ENCODE measurements at places on chromosomes 3 and 15.

GRCh38 chr15:101523560-101523940 lies 34.0 kb upstream of the PCSK6 start:
- DNase-seq = no peak

- no peak for DNase-seq
Measured at GRCh38 chr15:43317566-43318184, 12.7 kb downstream of the LCMT2 start.

DNA sequence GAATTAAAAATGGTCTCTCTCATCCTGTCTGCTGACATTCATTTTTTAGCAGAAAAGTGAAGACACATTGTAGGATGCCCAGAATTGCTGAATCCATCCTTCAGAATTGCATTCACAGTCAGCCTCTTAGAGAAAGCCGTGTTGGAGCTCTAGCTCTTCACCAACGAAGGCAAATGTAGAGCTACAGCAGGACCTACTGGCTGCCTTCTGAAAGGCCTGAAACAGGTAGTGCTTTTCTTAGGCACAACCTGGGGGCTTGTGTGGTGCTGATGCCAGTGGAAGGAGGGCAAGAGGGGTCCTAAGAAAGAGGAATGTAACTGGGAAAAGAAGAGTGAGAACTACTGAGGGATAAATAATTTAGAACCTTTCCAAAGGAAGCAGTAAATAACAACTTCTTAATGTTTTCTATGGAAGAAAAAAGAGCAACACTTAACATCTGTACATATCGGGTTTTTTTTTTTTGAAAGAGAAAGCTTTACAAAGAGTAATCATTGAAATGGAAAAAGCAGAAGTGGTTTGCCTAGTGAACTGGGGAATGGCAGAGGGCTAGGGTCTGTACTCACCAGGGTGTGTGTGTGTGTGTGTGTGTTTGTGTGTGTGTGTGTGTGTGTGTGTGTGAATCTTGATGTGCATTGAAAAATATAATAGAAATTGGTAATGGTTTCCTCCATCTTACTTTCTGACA lies 297.8 kb downstream of the SATB1 start:
- no peak for DNase-seq

- DNase-seq = peak; percentile 41
Measured at GRCh38 chr15:101250873-101251829, 697 bp downstream of the CHSY1 start.

GRCh38 chr3:160368804-160369203 lies 30.2 kb downstream of the IFT80 start:
- no peak for DNase-seq

- DNase-seq = peak; percentile 70
Measured at GRCh38 chr3:35500641-35501350, 138.5 kb upstream of the ARPP21 start.

GRCh38 chr15:80285379-80285778 lies 33.4 kb upstream of the CTXND1 start:
- DNase-seq = no peak

- no peak for DNase-seq
Measured at GRCh38 chr3:135528413-135529015, 437.0 kb upstream of the PPP2R3A start.

- DNase-seq = peak; percentile 74
Measured at GRCh38 chr3:124818398-124819091, 68.6 kb downstream of the ITGB5 start.

- DNase-seq = no peak
Measured at GRCh38 chr3:128745742-128746141, 19.8 kb downstream of the RAB7A start.

DNA sequence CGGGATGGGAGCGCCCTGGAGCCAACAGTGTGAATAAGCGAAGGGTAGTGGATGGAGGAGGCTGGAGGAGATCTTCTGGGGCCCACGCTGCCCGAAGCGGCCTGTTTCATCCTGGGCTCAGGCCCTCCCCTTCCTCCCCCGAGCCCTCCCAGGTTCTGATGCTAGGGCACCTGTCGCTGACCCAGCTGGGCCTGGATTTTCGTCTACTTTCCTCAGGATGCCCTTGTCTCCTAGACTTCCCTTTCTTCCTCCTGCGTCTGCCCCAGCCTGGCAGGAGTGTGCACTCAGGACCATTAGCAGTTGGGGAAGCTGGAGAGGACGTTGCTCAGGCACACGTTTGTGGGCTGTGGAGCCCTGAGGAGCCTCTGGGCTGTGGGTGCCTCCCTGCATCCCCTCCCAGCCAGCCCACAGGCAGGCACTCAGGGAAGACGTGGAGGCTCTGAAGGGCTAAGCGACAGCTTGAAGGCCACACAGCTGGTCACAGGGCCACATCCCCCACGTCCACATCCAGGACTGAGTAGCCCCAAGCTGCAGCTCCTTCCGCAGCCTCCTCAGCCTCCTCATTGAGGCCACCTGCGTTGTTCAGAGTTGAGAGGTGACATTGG lies 23.9 kb upstream of the PIGZ start:
- no peak for DNase-seq

GRCh38 chr3:194405766-194406165 lies 6.7 kb upstream of the GP5 start:
- DNase-seq = no peak

DNA sequence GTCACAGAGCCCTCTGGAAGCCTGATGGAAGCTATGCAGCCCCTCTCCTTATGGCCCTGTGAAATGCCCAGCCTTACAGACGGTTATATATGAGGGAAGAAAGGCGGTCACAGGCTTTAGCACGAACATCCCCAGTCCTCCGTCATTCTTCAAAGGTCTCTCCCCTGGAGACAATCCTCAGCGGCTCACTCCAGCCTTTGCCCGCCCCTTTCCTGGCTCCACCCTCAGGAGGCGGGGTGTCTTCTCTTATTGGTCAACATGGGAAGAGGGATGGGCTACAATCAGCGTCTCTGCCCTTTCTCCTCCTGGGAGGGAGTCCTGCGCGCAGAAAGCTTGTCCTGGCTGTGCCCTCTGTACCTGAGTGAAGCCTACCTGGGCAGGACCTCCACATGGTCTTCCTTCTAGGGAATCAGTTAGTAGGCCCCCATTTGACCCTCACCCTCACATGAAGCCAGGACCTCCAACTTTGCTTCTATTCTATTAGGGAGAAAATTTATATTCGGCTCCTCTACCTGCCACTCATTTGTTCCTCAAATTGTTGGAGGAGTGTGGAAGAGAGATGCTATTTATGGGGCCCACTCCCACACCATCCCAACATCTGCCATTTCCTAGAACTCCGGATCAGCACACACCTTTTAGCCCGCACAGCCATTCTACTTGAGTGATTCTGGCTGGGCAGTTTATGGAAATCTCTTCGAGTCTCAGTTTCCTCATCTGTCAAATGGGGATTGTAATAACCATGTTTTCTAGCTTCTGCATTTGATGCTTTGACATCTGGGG lies 112.9 kb upstream of the SLC6A11 start:
- DNase-seq = no peak

GRCh38 chr3:152853196-152853595 lies 18.3 kb downstream of the P2RY1 start:
- peak; percentile 24 for DNase-seq

- no peak for DNase-seq
Measured at GRCh38 chr3:184602372-184603150, 41.0 kb downstream of the EPHB3 start.

DNA sequence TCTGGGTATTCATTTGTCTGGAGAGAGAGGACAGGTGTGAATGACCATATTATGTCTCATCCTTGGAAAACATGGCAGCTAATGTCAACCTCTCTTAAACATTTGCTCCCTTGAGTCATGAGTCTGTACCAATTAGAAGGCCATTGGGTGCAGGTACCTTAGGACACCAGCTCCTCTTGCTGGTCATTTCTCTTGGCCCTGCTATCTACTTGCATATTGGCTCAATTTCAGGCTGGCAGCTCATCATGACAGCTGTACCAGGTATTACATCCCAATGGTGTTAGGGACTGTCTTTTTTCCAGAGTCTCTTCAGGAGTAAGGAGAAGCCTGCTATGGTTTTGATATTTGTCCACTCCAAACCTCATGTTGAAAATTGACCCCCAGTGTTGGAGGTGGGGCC lies 92.2 kb upstream of the ANKRD28 start:
- DNase-seq = no peak

DNA sequence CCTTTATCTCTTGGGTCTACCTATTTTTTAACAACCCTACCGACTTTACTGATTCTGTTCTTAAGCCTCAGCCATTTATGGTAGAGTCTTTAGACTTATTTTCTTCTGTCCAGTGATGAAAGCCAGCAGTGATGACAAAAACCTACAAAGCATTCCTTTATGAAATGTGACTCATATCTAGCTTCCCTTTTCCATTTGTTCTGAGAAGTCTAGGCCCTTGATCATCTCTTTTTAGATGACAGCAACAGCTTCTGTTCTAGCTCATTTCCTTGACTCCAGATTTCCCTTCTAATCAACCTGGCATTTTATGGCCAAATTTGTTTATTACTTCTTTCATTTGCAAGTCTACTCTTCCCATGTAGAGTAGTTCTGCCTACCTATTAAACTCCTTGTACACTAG lies 36.1 kb downstream of the CFAP44 start:
- DNase-seq = peak; percentile 60

DNA sequence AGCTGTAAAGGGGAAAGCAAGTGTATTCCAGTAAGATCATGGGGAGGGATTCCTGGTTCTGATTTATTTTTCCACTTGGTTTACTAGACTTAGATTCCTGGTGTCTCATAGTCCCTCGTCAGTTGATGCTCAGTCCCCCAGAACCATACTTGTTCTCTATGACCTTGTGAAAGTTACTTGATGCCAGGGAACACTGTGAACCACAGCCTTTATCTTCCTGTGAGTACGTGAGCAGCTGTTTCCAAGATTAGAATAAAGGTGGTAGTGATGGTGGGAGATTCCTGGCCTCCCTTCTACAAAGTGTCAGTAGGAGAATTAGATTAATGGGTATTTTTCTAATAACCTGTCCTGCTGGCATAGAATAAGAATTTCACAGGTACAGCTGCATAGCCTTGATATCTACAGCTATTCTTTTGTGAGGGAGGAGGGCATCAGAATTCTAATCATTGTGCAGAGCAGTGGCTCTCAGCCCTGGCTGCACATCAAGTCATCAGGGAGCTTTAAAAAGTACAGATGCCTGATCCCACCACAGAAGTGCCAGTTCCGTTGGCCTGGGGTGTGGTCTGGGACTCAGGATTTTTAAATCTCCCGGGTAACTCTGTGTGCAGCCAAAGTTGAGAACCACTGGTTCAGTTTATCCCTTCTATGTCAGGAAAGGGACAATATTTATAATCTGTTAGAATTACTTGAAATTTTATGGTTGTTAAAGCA lies 20.0 kb downstream of the GPD1L start:
- no peak for DNase-seq

- DNase-seq = no peak
Measured at GRCh38 chr3:96994988-96995387, 180.6 kb downstream of the EPHA6 start.

DNA sequence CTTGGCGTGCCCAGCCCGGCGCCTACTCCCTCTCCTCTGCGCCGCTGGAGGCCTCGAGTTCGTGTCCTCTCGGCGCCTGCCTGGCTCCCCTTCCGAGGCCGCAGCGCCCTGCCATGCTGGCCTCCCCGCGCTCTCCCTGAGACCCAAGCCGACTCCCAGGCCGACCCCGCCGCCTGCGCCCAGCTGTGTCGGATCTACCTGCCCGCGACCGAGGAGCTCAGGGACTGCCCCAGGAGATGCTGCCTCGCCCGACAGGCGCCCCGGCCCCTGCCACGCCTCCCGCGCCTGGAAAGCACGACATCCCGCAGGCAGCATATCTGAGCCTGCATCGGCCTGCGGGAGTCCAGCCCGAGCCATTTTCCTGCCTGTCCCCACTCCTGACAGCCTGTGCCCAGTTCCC lies 16.1 kb downstream of the PAQR9 start:
- no peak for DNase-seq

DNA sequence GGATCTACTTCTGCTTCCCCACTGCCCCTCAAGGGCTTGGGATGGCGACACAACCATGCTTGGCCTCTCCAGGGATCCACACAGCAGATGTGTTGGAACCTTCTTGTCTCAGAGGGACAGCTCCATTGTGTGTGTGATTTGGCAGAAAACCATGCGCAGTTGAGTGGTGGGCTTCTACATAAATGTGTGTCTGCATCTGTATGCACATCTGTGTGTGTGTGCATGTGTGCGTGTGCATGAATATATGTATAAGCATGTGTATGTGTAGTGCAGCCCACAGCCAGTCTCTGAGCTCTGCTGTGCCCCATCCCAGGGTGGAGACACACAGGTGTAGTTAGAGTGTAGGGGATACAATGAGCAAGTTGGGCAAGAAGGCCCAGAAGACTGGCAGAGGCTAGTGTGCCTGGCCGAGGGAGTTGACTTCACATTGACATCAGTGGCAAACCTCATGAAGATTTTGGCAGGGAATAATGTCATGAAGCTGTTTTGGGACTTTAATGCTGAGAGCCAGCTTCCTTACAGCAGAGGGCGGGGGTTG lies 8.1 kb downstream of the GLYCTK start:
- DNase-seq = no peak

GRCh38 chr3:48661501-48662144 lies 1.1 kb downstream of the CELSR3 start:
- DNase-seq = peak; percentile 29

GRCh38 chr3:108406063-108406660 lies 104.2 kb downstream of the MYH15 start:
- no peak for DNase-seq

- DNase-seq = no peak
Measured at GRCh38 chr15:68315495-68316031, 38.0 kb downstream of the FEM1B start.

- DNase-seq = peak; percentile 43
Measured at GRCh38 chr3:105967117-105967516, 98.3 kb upstream of the CBLB start.

DNA sequence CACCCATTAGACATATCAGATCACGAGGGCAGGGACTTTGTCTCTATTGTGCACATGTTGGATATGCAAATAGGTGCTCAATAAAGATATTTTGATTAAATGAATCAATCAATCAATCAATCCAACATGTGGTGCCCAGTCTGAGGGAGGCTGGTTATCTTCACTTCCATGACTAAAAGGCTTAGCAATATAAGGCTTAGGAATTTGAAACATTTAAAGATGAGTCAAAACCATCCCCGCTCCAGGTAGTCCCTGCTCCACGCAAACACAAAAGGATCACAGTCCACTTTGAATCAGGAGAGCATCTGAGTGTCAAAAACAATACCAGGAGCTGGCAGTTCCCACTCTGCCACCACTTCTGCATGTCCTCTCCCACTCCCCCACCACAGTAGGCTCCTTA lies 25.8 kb upstream of the PRICKLE2 start:
- no peak for DNase-seq

- DNase-seq = peak; percentile 63
Measured at GRCh38 chr3:125381314-125381713, 6.2 kb upstream of the ZNF148 start.

Data from LHCN-M2 (cell line).